Forelimb muscle (tissue), 1 donor: ENCODE measurements at places on chromosomes 7 and 10. TPM values are rescaled to one million over a fixed set of nuclear protein-coding genes. Genes with fewer than 3 reads are reported as not detected.

SLC16A9 gene
- 3.3 TPM for polyA plus RNA-seq

POLR2J2 gene
- 2.7 TPM for polyA plus RNA-seq

- DNase-seq: no peak
Measured at GRCh38 chr10:47022311-47023131, 111.3 kb downstream of the PTPN20 start.

GRCh38 chr10:6722616-6723004 lies 142.5 kb upstream of the PRKCQ start:
- DNase-seq: no peak

DNA sequence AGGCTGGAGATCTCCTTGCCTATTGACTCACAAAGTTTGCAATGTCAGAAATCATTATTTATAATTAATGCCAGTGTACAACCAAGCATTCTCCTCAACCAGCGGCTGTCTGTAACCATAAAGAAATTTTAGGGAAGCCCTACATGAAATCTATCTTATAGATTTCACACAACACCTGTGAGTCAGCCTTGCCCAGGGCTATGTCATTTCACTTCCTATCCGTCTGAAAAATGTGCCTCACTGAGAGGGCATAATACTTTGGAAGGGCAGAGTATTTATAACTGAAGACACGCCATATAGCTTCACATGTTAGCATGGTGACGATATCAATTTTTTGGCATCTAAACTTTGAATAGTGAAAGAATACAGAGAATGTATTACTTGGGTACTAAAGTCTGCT lies 296.6 kb upstream of the ETV1 start:
- no peak for DNase-seq
